ENCODE measurements at places on chromosomes 3 and 15.

DNA sequence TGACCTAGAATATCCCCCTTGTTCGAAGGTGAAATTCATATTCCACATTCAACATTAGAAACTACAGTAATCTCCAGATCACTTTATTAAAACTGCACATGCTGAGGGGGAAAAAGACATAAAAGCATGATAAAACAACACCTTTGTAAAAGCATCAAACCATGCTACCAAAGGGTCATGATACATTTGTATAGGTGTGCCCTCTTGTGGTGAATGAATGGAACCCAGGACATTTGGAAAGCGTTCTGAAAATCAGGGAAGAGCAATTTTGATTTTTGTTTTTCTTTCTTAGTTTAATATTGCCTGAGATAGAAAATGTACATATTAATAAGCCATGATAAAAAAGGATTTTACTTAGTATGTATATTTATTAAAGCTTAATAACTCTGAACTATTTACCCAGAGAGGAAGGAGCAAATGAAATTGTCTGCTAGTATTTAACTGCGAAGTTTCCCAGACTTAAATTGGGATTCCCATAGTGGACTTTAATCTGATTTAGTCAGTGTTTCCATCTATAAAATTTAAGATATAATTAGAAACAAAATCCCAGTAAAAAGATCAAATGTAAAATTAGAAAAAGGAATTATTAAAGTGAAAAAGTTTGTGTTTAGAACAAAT lies 105.8 kb upstream of the ARL6 start:
- peak; percentile 19 for DNase-seq

GRCh38 chr3:107650788-107651187 lies 128.0 kb downstream of the BBX start:
- no peak for DNase-seq

GRCh38 chr3:157844800-157845565 lies 261.2 kb downstream of the SHOX2 start:
- no peak for DNase-seq

DNA sequence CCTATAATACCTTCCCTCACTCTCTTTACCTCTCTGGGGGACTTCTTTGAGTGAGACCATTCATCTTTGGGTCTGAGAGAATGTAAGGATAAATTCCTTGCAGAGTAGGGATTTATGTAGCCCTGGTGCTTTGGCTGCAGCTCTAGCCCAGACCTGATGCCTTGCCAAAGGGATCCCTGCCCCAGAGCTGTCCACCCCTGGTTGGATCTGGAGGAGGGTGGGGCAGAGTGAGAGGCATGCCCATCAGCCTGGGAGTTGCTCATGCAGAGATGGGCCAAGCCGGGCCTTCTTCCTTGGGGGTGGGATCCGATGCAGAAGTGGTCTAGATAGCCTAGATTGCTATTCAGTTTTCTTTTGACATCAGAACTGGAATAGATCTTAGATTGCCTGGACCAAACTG lies 31.5 kb downstream of the RTP1 start:
- no peak for DNase-seq

DNA sequence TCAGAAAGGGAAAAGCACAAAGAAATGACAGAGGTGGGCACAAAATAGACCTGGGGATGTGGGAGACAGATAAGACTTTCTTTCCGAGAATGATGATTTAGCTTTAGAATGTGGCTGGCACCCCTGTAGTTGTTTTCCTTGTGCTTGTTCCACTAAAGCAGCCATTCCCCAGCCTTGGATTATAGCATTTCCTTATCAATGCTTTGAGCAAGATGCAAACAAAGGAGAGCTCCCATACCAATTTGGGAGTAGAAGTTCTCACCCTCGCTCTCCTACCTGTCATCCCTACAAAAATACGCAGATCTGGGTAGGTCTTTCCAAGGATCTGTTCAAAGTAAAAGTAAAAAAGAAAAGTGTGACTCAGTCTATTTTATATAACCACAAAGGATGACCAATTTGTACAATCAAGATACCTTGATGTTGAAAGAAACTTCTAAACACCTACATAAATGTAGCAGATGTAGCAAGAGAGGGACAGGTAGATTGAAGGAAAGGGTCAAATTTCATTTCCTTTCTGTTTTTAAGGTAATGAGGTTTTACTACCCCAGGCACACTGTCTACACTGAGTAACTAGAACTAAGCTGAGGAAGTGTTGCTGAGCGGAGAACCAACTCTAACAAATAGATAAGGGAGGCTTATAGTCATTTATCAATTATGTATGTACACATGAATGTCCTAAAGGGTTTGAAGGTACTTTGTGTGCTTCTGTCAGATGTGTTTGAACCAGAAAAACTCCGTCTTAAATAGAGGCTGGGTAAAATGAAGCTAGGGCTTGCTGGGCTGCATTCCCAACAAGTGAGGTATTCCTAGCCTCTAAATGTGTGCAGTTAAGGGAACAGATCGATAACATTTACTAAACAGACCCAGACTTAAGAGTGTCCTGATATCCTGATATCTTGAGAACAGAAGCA lies 91.1 kb upstream of the LRRN1 start:
- DNase-seq = no peak

GRCh38 chr3:23969393-23969792 lies 24.3 kb downstream of the NR1D2 start:
- DNase-seq = no peak

GRCh38 chr3:157089455-157090221 lies 70.3 kb downstream of the CCNL1 start:
- no peak for DNase-seq

GRCh38 chr15:81295486-81296121 lies 28.3 kb downstream of the STARD5 start:
- no peak for DNase-seq

- DNase-seq = no peak
Observed at GRCh38 chr3:148344521-148344920, 353.2 kb upstream of the AGTR1 start.

GRCh38 chr3:194396859-194397756 lies 2.0 kb downstream of the GP5 start:
- peak; percentile 31 for DNase-seq

- DNase-seq = no peak
Observed at GRCh38 chr3:188577539-188577938, 423.6 kb downstream of the LPP start.

GRCh38 chr3:64691051-64691450 lies 3.3 kb upstream of the ADAMTS9 start:
- no peak for DNase-seq

GRCh38 chr3:197545571-197545970 lies 10.2 kb downstream of the BDH1 start:
- no peak for DNase-seq

GRCh38 chr15:32057876-32058425 lies 27.6 kb downstream of the CHRNA7 start:
- no peak for DNase-seq

- DNase-seq = no peak
Observed at GRCh38 chr3:125098611-125099291, 43.0 kb upstream of the HEG1 start.

- no peak for DNase-seq
Observed at GRCh38 chr3:128313071-128313725, 153.5 kb downstream of the DNAJB8 start.

DNA sequence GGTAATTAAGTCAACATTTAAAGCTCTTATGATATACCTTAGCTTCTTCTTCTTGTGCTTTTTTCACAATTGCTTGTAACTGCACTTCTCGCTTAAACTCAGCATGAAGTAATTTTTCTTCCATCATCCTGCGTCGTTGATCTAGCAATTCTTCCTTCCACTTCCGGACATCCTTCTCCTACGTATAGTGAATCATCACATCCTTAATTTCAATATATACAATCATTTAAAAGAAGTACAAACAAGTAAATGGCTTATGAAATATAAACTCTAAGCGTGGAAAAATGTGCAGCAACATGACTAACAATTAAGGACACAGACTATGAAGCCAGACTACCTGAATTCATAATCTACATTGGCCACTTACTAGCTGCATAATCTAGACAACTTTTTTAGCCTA lies 151.4 kb downstream of the SCAPER start:
- DNase-seq = no peak

DNA sequence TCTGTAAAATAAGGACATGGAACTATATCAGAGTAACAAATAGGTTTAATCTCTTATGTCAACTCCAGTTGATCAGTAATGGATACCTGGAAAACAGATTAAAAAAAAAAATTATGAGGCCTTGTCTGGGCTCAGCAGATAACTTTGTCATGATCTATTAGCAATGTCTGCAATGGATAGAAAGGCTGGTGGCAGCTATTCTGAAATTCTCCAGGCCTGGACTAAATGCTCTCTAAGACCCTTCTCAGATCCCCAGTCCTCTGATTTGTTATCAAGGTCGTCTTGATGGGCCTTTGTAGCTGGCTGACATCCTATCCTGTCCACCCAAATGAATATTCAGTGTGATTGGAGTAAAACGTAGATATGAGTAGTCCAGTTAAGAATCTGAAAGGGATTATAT lies 13.7 kb downstream of the LRTM1 start:
- DNase-seq = no peak

DNA sequence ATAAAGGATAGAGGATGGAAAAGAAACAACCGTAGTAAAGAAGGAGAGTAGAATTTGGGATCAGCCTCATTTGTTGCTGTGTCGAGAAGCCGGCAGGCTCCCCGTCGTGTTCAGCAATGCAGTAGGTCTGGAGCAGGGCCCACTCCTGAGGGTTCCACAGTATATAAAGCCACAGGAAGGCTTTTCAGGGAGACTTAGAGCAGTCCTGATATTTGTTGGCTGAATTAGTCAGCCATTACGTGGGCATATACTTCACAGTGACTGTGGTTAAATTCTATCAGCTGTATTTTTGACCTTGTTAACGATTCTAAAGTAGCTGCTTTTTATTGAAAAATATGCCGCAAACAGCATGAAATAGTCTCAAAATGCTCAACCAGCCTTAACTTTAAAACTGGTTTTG lies 149.5 kb downstream of the ITPR1 start:
- peak; percentile 80 for DNase-seq

- no peak for DNase-seq
Observed at GRCh38 chr15:37143351-37143750, 43.0 kb upstream of the MEIS2 start.

GRCh38 chr15:75452865-75453702 lies 1.6 kb upstream of the SIN3A start:
- DNase-seq = peak; percentile 42

DNA sequence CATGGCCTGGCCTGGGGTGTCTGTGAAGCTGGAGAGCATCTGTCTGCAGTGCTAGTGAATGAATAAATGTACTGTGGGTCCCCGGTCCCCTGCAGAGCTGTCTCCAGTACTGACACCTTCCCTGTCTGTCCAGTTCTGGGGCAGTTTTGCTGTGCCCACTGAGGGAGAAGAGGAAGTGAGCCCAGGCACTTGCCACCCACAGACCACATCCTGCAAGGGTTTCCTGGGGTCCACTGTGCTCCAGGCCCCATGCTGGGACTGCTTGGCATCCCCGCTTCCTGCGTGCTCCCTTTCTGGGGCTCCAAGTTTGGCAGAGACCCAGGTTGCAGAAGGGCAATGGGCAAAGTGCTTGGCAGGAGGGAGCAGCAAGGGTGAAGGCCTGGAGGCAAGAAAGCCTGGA lies 4.9 kb upstream of the SLC6A6 start:
- no peak for DNase-seq

DNA sequence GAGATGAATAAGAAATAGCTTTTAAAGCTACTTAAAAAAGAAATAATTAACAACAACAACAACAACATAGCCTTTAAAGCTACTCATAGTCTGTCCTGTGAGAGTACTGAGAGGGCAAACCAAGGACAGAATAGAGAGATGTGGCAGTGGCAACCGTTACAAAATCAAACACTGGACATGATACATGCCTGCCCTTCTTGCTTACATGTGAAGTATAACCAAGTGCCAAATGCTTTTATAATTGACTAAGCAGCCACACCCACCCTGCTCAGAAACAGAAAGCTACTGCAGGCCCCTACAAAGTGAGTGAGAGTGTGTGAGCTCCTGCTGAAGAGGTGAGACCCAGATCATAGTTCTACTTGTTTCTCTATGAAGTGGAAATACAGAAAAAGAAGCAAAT lies 38.4 kb downstream of the NDUFB4 start:
- DNase-seq = no peak

GRCh38 chr3:122052968-122053367 lies 2.2 kb upstream of the CD86 start:
- no peak for DNase-seq

- no peak for DNase-seq
Observed at GRCh38 chr3:139252719-139253118, 91.1 kb upstream of the MRPS22 start.

GRCh38 chr15:32878342-32878741 lies 160.5 kb downstream of the GREM1 start:
- no peak for DNase-seq

DNA sequence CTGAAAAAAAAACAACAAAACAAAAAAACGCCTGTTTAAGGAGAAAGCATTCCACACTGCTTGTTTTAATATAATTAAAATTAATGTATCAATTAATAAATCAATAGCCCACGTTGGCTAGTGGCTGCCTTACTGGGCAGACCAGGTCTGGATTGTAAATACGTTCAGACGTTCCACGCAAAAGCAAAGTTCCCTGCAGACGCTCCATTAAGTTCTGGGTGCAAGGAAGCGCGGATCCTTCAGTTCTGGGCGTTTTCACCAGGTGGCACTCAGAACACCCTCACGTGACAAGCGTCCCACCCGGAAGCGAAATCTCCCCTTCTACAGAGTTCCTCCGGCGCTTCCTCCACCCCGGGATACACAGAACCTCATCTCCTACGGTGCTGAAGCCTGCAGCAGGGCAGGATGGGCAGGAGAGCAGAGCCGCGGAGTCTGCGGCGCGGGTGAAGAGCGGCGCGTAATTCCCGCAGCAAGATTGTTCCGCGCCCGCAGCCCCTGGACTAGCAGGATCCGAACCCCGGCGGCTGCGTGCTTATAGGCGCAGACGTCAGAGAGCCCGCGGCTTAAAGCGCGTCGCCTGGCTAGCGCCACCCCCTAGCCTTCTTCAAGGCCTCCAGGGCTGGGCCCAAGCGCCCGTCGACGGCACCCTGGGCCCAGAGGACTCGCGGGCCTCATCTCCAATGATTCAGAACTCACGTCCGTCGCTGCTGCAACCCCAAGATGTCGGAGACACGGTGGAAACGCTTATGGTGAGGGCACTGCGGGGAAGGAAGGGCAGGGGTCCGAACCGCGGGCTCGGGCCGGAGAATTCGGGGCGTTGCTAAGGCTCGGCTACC lies at the start of gene SLC25A38:
SLC25A38 (plus strand) TSS at position 326 of the 836 bp plus-strand sequence; CDS start at position 681, 355 bp downstream.
- DNase-seq = peak; percentile 91

DNA sequence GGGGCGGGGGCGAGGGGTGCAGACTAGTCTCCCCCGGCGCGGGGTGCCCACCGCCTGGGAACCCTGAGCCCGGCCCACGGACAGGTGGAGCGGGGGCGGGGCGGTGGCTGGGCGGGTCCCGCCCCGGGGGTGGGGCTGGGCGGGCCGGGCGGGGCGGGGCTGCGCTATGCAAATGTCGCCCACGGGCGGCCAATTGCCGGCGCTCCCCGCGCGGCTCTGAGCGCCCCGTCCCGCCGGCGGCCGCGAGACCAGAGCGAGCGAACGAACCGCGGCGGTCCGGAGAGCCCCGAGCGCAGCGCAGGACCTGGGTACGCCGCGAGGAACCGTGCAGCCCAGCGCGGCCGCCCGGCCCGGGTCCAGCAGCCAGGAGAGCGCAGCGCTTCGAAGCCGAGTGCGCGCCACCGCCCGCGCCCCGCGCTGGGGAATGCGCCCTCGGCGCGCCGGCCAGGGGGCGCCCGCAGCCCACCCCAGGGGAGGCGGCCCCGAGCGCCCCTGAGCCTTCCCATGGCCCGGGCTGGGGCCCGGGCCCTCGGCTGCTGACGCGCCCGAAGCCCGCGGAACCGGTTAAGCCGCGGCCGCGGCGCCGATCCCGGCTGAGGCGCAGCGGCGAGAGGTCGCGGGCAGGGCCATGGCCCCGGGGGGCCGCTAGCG lies at the start of gene SEMA3F:
SEMA3F (plus strand) TSS at position 485 of the 651 bp plus-strand sequence. CDS start 4,299 bp downstream, outside the sequence.
- peak; percentile 55 for DNase-seq

Data from astrocyte of the spinal cord (primary cell).